ENCODE measurements at places on chromosomes 2 and 18. TPM values are rescaled to one million over a fixed set of nuclear protein-coding genes. Genes with fewer than 3 reads are reported as not detected.
A peak's percentile ranks its signal among the peaks of the same experiment; 100 is the strongest.

TACR1 gene
- total RNA-seq = not detected

UGT1A3 gene
- not detected for total RNA-seq

MARCO gene
- total RNA-seq = 0.13 TPM

DNA sequence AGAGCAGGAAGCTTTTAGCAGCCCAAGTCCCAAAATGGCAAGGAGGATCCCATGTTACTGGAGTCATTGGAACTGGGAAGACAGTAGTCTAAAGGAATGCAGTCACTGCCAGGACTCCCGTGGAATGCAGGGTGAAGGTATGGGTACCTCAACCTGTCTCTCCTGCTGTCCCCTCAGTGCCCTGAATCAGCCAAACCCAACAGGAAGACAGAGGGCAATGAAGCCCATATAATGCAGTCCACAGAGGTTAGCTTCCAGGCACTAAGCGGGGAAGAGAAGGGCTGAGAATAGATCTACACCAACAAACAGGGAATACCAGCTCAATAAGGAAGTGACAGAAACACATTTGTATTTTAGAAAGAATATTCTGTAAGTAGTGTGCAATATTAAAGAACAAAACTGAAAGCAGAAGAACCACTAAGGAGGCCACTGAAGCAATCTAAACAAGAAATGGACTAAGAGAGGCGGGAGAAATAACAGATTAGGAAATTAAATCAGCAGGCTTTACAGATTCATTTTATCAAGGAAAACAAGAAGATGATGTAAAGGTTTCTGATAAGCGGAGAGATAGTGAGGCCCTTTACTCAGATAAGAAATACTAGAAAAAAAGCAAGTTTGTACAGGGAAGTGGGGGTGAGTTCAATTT is 8.3 kb downstream of the NEMP2 start:
- no peak for DNase-seq

VWA3B gene
- not detected for total RNA-seq

CCDC150 gene
- 3.3 TPM for total RNA-seq

RAPH1 gene
- 19.5 TPM for total RNA-seq

NFU1 gene
- 37.5 TPM for total RNA-seq

DNA sequence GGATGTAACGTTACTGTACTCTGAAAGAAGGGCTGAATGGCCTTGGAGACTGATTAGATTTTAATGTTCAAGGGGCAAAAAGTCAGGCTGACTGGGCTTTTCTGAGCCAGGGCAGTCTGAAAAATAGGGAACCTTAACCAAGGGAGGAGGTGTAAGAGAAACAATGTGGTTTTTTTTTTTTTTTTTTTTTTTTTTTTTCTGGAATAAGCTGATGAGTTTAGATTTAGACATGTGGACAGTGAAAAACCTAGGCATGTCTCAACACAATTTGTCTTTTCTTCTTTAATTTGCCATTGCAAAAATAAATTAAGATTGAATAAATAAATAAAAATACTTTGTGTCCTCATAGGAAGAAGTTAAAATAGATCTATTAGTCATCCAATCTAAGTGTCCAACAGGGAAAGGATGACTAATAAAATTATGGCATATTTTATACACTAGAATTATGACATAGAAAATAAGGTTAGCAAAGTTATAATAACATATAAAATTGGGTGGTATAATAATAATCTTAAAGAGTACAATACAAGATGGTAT is 237.6 kb upstream of the TRIB2 start:
- DNase-seq = peak; percentile 55

DNA sequence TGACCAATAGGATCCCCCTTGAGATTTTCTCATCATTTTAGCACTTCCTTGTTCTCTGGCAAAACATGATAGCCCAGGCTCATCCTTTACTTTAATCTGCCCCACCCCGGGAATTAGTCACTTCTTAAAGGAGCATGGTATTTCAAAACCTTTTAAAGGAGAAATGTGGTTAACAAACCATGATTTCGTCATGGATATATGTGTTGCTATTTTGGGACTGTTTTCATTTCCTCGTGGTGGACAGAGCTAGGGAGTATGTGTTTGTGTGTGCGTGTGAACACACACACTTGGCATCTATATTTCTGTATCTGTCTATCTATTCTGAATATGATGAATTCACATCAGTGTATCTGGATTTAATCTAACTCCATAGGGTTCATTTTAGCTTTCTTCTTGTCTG is 128.1 kb downstream of the BIRC6 start:
- DNase-seq = peak; percentile 89

GRCh38 chr2:24642351-24642750 is 150.8 kb downstream of the PTRHD1 start:
- no peak for DNase-seq

DNA sequence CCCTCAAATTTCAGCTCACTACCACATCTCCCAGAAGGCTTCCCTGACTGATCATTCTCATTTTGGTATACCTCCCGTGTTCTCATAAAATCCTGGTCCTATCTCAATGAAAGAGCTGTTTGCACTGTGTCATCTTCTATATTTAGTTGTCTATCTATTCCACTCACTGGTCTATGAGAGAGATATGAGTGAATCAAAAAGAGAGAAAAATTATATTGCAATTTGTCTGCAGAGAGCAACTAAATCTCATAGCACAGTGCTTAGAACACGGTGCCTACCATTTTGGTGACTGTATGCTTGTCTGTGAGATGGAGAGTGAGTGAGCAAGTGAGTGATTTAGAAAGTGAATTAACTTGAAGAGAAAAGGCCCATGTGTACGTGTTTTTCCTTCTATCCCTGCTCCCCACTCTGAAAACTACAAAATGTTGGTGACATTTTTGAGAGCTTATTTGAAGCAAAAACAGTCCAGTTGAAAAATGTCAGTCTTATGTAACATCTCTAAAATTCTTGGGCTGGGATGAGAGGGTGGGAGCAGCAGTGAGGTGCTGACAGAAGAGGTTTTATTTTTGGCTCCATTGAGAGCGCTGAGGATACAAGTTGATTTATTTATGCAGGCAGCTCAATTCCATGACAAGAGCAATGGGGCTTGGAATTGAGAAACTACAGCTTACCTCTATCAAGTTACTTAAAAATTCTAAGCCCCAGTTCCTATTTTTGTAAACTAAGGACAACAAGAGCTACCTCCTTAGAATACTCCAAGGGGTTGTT is 373.5 kb upstream of the CHST9 start:
- DNase-seq = no peak

DNA sequence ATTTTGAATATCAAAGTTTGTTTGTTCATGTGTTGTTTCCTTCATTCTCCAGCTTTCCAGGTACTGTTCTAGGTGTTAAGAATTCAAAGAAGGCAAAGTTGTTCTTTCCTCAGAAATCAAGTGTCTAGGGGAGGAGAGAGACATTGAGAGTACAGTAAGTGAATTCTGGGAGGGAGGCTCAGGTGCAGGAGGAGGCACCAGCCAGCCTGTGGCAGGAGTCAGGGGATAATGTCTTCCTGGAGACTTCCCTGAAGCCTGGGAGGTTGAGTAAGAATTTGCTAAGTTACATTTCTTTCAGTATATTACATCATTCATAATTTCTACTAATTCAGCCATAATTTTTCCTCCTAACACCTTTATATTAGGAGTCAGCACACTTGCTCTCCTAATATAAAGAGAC is 462.1 kb downstream of the TDRD15 start:
- no peak for DNase-seq

KLHL41 gene
- under 0.01 TPM for total RNA-seq
